Erythroblast (primary cell): ENCODE measurements at places on chromosomes 2 and 18.

GRCh38 chr2:152386266-152386665, 51.3 kb downstream of the FMNL2 start:
- no peak for DNase-seq

DNA sequence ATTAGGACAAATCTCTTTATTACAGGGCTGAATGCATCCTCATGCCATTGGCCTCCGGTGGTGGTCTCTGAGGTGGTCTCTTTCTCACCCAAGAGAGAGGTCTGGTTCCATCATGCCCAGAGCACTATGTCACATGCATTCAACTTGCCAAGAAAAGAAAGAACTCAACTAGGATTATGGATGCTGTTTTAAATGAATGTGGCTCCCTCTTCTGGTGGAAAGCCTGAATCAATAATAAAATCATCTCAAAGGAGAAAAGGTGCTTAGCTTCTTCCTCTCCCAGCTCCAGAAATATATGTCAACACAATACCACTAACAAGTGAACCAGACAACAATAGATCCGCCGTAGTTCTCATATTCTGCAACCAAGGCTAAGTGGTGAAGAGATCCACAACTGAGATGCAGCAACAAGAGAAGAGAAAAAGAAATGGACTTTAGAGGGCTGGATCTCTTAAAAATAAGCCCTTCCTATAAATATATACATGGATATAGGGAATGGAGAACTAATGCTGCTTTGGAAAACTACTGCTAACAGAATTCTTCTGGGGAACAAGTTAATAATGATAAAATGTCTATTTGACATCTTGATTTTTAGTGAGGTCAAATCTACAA, 396.8 kb downstream of the NCKAP5 start:
- peak; percentile 9 for DNase-seq

- DNase-seq: no peak
Observed at GRCh38 chr2:36456227-36457175, 100.9 kb downstream of the CRIM1 start.

- no peak for DNase-seq
Observed at GRCh38 chr18:58761241-58761969, 90.1 kb downstream of the MALT1 start.

- no peak for DNase-seq
Observed at GRCh38 chr18:3911413-3911812, 461.4 kb downstream of the TGIF1 start.

DNA sequence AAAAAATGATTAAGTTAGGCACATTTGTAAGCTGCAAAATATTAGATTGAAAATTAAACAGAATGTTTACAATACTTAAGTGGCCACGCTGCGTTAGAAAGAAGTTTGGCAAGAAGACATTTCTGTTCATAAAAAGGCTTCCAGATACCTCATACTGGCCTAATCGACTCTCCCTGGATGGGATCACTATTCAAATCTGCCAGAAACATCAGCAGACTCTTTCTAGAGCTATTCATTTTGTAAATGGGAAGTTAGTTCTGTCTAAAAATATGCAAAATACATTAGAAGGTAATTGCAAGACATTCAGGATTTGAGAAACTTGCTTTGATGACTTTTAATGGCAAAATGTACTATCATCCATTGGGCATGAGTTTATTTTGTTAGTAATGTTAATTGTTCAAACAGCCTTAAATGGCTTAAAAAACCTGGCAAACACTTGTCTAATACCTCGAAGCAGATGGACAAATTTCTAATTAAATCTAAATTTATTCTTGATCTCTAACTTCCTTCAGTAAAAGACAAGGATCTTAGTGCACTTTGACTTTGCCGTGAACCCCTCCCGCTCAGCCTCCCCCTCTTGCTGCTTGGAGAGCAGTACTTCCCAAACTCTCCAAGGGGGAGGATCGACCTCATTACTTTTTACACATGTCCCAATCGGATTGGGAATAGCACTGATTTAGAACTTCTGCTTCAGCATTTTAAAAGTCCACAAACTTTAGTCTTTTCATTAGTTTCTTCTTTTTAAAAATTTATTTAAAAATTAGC, 103.5 kb downstream of the SMIM21 start:
- no peak for DNase-seq

GRCh38 chr18:58005011-58005410, 39.0 kb upstream of the NEDD4L start:
- DNase-seq: no peak

- DNase-seq: no peak
Observed at GRCh38 chr2:55163941-55164390, 68.1 kb downstream of the CLHC1 start.
